Activated B cell treated with CpG ODN at 0.5 μM for 24 hours (primary cell): ENCODE measurements at places on chromosomes 6 and 20.

DNA sequence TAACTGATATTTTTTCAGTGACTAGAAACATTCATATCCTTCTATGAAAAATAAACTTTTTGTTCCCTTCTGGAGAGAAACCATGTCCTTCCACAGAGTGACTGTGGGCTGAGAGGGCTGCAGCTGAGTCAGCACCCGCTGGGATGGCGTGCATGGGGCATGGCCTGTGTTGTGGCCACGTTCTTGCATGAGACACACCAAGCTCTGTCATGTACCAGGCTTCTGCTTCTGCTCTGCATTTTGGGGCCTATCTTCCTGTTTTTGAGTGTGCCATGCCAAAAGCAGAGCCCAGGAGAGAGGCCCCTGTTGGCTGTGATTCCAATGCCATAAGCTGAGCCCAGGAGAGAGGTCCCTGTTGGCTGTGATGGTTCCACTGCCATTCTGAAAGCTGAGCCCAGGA lies 10.8 kb downstream of the APMAP start:
- no peak for DNase-seq

DNA sequence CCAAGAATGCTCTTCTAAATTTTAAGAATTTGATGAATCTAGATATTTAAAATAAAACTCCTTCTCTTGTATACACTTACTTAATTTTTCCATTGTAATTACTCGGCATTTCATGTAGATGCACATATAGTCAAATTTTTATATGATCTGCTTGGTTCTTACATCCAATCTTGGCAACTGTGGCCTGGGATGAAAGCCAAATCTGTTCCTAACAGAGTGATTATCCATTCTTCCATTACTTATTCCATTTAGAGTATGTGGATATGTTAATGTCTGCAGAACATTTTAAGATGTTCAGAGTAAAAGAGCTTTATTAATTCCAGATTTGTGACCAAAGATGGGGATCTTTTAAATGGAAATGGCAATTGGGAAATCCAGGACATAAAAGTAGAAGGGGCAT lies 144.1 kb upstream of the PDE7B start:
- DNase-seq: no peak

GRCh38 chr20:33362898-33363297 lies 38.4 kb downstream of the CDK5RAP1 start:
- DNase-seq: no peak

- no peak for DNase-seq
Observed at GRCh38 chr20:20440481-20440880, 72.6 kb downstream of the INSM1 start.

DNA sequence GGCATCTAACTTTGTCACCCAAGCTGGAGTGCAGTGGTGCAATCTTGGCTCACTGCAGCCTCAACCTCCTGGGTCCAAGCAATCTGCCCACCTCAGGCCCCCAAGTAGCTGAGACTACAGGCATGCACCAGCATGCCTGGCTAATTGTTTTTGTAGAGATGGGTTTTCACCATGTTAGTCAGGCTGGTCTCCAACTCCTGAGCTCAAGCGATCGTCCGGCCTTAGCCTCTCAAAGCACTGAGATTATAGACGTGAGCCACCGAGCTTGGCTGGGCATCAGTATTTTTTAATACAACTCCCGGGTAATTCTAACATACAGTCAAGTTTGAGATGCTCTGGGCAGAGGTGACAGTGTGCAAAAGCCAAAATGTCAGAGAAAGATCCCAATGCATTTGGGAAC lies 73.5 kb downstream of the NFATC2 start:
- DNase-seq: no peak

GRCh38 chr20:23446505-23446904 lies 6.2 kb downstream of the CST11 start:
- no peak for DNase-seq

- peak; percentile 51 for DNase-seq
Observed at GRCh38 chr6:45419571-45420082, 41.9 kb upstream of the SUPT3H start.

DNA sequence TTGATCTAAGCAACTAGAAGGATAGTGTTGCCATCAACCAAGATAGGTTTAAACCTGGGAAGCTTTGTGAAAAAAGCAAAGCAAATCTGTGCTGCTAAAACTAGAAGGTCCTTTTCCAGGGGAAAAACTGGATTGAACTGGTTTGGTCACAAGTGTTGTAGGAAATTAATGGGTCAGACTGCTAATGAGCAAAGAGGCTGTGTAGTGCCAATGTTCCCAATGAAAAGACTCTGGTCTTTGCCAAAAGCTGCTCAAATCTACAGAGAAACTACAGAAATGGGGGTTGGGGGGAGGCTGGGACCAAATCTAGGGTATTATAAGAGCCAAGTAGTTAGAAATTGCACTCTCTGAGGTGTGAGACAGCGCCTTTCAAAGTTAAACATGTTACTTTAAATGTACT lies 85.0 kb downstream of the PLCG1 start:
- DNase-seq: no peak

GRCh38 chr6:105453968-105454367 lies 51.1 kb upstream of the PREP start:
- DNase-seq: no peak

GRCh38 chr6:113328886-113329381 lies 528.2 kb upstream of the MARCKS start:
- DNase-seq: no peak

DNA sequence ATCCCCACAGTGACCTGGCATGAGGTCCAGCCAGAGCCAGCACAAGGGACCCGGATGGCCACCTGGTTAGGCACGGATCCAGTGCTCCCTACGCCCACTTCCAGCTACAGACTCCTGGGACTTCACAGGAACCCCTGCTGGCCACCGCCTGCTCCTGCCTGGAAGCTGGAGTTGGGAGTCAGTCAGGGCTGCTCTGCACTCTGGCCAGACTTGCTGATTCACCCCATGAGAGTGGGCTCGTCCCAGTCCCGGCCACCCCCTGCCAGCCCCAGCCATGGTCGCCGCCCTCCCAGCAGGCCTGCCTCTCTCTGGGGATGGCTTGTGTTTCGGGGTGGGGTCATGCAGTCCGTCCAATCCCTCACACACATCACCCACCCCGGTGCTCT lies 125.8 kb downstream of the DLL1 start:
- no peak for DNase-seq

DNA sequence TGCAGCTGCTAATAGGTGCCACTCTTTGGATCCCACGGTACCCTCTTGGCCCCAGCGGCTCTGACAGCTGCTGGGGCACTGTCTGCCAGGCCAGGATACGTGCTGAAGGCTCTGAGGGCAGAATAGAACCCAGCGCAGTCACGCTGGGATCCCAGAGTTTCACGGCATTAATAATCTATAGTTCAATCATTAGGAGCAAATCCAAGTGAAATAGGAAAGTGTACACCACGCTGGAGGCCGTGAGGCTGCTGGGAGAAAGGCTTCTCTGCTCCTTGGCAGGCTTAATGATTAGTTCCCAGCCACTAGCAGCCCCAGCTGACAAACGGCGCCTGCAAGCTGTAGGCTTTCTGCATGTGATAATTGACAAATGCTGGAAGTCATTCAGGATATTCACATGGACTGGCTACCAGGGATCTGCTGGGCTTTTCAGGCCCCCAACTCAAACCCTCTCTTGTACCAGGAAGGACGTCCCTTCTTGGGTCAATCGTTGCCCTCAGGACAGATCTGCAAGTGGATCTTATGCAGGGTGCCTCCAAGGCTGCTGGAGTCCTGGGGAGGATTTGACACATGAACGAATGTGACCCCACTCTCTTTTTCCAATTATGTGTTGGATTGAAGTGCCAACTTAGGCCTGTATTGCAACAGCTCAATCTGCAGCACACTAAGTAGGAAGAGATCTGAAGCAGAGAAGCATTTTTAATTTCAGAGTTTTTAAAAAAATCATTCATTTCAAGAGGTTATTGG lies 50.1 kb upstream of the INSM1 start:
- no peak for DNase-seq

- no peak for DNase-seq
Observed at GRCh38 chr6:98824162-98824901, 10.0 kb upstream of the POU3F2 start.

- DNase-seq: no peak
Observed at GRCh38 chr6:4794140-4794707, 18.0 kb downstream of the CDYL start.

DNA sequence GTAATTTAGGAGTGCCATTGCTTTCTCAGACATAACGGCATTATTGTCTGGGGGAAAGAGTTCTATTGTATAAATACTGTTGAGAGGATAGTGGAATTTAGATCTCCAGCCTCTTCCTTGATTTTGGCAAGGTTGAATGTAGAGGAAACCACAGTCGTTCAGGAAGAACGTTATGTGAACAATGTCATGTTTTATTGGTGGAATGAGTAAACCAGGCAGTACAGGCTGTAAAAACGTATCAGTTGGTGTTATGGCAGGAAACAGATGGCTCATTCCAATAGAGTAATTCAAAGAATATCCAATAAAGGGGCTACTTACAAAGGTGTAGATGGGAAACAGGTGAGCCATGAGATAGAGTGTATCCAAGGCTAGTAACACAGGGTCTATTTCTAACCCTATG lies 123.6 kb upstream of the SLC35B3 start:
- no peak for DNase-seq

GRCh38 chr6:156879186-156879585 lies 102.0 kb downstream of the ARID1B start:
- DNase-seq: no peak

GRCh38 chr20:57043091-57043490 lies 223.3 kb downstream of the BMP7 start:
- no peak for DNase-seq

- no peak for DNase-seq
Observed at GRCh38 chr20:5067877-5068645, 51.7 kb downstream of the PCNA start.

DNA sequence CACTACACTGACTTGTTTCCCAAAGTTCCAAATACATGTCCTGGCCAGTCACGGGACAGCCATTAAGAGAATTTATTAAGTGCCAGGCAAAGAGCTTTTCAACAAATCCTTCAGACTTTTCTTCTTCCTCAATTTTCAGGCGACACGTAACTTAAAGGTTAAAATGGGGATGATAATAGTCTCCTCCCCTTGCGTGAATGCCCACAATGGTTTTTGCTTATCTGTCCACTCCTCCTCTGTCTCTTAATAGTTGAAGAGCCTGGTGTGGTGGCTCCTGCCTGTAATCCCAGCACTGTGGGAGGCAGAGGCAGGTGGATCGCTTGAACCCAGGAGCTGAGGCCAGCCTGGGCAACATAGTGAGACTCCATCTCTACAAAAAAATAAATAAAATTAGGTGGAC lies 11.4 kb upstream of the PARD6B start:
- no peak for DNase-seq
